ENCODE measurements at places on chromosomes 11 and 22.

DNA sequence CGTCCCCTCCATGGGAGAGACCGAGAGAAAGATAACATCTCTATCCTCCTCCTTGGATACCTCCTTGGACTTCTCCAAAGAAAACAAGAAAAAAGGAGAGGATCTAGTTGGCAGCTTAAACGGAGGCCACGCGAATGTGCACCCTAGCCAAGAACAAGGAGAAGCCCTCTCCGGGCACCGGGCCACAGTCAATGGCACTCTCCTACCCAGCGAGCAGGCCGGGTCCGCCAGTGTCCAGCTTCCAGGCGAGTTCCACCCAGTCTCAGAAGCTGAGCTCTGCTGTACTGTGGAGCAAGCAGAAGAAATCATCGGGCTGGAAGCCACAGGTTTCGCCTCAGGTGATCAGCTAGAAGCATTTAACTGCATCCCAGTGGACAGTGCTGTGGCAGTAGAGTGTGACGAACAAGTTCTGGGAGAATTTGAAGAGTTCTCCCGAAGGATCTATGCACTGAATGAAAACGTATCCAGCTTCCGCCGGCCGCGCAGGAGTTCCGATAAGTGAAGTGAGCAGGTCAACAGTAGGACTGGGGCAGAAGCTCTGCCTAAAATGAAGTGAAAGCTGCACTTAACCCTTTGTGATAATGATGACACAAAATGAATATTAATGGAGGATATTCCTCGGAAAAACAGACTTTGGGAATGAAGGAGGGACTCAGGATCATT lies 65.3 kb downstream of the WNT11 start:
- DNase-seq: no peak

DNA sequence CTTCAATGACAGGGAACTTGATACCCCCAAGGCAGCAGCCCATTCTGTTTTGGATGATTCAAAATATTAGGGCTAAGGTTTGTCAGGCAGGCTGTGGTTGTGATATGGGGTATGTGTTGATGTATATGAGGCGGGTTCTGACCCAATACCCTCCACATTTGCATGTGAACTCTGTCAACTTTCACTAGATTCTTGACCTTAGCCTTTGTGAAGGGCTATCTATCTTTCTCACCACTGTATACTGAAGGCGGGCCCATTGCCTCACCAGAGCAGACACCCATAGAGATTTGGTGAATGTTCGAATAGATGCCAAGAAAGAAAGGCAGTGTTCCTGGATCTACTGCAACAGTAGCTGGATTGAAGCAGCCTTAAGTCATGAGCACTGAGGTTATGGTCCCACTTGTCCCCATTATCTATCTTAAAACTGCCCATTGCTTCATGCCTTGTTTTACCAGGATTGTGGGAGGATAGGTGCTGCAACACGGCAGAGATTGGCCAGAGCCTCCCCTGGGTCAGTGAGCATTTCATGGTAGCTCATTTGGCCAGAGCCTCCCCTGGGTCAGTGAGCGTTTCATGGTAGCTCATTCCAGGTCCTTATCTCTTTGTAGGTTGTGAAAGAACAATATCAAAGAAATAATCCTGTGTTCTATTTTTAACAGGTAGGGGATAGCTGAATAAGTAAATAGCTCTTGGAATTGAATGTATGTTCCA lies 399.6 kb downstream of the TMEM135 start:
- no peak for DNase-seq

DNA sequence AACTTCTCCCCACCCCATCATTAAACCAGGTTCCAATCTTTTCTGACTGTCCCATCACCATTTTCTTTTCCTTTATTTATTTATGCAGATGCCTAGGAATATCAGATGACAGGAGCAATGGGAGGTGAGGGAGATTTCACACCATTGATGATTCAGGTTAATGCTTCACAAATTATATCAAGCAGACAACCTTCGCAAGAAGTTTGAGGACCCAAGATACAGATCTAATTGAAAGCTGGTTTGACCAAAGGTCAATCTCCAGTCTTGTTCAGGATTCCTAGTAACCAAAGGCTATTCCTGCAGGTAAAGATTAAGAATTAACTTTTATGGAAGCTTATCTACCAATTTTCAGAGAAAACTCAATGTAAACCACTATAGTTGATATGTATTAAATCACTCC lies 54.4 kb downstream of the SLC35F2 start:
- no peak for DNase-seq

- no peak for DNase-seq
Measured at GRCh38 chr11:20278727-20279126, 84.8 kb upstream of the HTATIP2 start.

GRCh38 chr22:37601540-37602442 lies 6.8 kb upstream of the GGA1 start:
- DNase-seq: no peak

- no peak for DNase-seq
Measured at GRCh38 chr11:112841729-112842128, 119.5 kb upstream of the NCAM1 start.

DNA sequence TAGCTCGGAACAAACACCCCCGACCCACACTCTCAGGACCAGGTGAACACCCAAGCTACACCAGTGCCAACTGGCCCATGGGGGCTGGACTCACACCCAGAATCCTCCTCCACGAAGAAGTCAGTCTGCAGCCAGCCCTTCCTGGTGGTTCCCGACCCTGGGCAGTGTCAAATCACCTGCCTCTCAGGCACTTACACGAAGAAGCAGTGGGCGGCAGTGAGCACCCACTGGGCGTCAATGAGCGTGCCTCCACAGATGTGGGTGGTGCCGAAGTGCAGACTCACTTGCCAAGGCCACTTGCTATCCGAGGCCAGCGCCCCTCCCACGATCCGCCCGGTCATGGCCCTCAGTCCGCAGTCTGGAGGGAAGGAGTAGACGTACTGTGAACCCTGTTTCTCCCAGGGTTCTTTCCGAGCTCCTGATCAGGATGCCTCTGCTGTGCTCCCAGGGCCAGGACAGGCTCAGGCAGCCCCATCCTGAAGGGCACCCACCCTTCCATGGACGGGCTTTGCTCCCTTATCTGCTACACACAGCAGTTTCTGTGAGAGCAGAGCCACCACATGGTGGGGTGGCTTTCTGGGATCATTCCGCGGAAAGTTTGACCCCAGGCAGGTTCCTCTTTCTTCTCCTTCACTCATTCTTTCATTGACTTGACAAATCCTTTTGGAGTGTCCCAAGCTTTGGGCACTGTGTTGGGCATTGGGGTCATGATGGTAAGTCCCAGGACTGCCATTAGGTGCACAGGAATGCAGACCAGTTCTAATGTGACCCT lies 19.4 kb downstream of the TMPRSS13 start:
- DNase-seq: no peak

- no peak for DNase-seq
Measured at GRCh38 chr22:43249789-43250471, 63.0 kb upstream of the TTLL12 start.
